ENCODE measurements at places on chromosomes 6 and 20.

- DNase-seq: no peak
These were observed 202.5 kb upstream of the MAN1A1 start for GRCh38 chr6:119552021-119552420.

DNA sequence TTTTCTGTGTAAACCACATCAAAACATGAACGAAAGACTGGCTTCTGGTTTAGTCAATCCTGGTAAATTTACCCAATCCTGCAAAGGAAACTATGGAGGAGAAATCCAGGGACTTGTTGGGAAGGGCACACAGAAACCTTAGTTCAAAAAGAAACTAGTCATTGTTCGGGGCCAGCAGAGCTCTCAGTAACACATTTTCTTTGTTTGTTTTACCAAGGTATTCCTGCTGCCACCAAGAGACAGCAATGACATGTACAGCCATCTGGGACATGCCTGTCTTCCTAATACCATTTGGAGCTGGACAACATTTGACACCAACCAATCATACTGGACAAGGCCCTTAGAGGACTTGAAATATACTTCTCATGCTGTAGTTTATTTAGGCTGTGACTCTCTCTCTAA lies 8.3 kb downstream of the OARD1 start:
- DNase-seq: no peak

DNA sequence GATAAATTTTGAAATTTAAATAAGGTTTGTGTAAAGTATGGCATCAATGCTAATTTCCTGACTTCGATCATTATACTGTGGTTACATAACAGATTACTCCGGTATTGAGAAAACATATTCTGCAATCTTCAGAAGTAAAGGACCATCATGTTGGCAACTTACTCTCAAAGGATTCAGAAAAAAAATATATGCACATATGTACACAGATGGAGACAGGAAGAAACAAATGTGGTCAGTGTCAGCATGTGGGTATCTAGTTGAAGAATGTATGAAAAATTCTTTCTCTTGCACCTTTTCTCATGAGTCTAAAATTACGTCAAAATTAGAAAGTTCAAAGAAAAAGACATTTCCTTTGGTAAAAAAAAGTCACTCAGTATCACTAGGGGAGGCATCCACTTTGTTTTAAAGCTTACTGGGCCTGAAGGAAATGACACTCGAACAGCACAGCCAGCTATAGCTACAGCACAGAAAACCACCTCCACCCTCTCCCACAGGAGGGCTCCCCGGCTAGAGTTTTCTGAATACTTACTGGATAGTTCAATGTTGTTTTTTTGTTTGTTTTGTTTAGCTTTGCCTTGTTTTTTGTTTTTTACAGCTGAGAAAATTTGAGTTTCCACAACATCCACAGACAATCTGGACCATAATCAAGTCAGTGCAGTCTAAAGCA lies 317.2 kb upstream of the AGPAT4 start:
- DNase-seq: no peak

- DNase-seq: no peak
These were observed 24.2 kb downstream of the ASXL1 start for GRCh38 chr20:32382102-32382950.

- DNase-seq: no peak
These were observed 7.8 kb downstream of the LOC128125822 start for GRCh38 chr6:63579937-63580703.

DNA sequence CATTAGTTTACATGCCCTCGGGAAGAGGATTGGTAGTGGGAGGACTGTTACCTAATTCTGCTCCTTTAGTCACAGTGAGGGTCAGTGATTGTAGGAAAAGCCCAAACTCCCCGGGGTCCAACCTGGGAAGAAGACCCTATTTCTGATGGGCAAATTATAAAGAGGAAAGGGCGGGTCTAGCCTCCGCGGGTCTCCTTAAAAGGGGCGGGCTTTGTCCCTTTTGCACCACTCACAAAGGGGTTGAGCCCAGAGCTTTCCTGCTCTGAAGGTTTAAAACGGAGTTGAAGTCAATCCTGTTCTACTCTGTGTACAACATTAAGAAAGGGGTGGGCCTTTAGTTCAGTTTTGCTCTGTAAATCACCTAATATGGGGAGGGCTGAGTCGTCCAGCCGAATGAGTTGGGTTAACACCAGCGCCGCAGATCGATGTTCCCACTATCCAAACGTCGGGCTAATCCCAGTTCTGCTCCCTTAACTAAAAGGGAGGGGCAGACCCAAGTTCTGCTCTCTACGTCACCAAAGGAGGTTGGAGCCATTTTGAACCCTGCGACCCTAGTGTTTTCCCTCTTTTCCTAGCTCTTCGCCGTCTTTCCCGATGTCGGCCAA lies 920 bp upstream of the RNF5 start:
- peak; percentile 82 for DNase-seq

GRCh38 chr20:3990716-3991115 lies 24.6 kb downstream of the RNF24 start:
- no peak for DNase-seq

GRCh38 chr6:18457065-18457737 lies 70.1 kb downstream of the RNF144B start:
- no peak for DNase-seq

DNA sequence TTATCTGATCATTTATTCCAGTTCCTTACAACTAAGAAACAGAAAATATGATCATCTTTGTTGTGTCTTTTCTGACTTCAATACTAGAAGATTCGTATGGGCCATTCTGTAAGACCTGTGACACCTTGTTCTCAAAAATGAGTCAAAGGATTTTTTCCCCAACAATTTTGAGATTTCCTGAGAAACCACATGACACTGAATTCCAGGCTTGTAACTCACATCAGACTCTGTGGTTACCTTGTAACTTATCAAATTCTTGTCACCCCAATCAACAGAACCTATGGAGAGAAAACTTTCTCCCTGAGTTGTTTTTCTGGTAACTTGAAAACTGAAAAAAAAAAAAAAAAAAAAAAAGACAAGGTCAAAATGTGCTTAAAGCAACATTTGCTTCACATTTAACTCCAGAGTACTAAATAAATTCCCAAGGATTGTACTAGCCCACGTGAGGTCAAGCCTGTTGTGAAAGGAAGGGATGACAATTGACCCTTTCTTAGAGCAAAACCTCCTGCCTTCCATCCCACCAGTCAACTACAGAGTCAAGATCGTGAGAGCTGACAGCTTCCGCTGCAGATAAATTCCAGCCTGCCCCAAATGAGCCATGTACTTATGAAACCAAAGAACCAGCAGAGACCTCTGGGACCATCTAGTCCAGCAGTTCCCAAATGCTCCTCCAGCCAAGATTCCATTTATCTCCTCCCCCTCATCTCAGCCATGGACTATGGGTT lies 140.3 kb downstream of the TBX18 start:
- DNase-seq: no peak

DNA sequence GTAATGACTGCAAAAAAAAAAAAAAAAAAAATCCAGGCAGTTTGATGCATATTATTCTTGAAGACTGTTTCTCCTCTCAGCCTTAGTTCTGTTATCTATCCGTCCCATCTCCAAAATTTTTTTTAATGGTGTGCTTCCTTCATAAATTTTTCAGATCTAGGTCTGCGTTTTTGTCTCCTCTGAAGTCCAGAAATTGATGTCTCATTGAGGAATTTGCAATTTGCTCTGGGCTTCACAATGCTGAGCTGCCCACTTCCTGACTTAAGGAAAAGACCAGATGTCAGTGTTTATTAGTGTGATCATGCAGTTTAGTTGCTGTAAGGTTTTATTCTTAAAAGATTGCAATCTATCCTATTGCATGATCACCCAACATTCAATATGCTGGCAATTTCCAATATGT lies 297.6 kb downstream of the ZNF217 start:
- DNase-seq: no peak

- no peak for DNase-seq
These were observed 3.3 kb upstream of the ASXL1 start for GRCh38 chr20:32354592-32355416.

- no peak for DNase-seq
These were observed 4.8 kb upstream of the RBPJL start for GRCh38 chr20:45301824-45302271.

DNA sequence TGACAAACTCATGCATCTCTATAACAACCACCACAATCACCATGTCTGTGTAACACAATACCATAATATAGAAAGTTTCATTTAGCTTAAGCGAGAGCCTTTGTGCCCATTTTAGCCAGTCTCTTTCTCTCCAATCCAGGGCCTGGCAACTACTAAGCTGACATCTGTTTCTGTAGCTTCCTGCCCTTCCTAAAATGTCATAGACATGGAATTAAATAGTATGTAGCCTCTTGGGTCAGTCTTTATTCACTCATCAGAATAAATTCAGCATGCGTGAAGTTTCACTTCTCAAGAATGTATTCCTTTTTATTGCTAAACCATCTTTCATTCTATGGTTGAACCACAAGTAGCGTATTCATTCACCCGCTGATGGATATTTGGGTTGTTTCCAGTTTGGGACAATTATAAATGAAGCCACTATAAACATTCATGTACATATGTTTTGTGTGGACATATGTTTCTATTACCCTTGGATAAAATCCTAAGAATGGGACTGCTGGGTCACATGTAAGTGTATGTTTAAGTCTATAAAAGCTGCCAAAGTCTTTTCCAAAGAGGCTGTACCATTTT lies 1.7 kb upstream of the TREM2 start:
- no peak for DNase-seq

- DNase-seq: no peak
These were observed 90.9 kb upstream of the INSM1 start for GRCh38 chr20:20276811-20277530.

DNA sequence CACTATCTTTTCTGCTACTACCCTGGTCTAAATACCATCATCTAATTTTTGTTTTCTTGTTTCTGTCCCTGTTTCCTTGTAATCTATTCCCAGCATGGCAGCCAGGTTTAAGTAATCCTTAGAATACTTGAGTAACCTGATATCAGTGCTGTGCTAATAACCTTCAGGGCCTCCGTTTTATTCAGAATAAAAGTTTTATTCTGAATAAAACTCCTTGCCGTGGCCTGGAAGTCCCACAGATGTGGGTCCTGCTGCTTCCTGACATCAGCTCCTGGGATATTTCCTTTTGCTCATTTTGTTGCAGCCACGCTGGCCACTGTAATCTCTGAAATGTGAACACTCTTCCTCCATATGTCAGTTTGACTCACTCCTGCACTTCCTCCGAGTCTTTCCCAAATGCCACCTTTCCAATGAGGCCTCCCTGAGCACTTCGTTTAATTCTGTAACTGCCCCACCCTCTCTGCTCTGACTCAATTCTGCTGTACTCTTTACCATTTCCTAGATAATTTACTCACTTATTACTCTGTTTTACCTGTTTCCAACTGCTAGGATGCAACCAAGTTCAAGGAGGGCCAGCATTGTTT lies 114.0 kb upstream of the FOXA2 start:
- DNase-seq: no peak

DNA sequence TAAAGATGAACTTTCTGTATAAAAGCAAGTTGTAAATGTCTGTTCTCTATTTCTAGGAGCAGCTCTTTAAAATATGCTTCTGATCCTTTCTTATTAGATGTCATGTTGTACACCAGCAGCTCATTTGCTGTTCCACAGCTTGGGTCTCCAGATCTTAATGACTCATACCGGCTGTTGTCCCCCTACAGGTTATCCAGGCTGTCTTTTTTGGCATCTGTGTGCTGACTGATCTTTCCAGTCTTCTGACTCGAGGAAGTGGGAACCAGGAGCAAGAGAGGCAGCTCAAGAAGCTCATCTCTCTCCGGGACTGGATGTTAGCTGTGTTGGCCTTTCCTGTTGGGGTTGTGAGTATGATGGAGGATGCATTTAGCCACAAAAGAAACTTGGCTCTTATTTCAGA lies 76.0 kb downstream of the AIG1 start:
- DNase-seq: peak; percentile 53

GRCh38 chr6:94636780-94637385 lies 940.5 kb upstream of the MANEA start:
- DNase-seq: peak; percentile 68

DNA sequence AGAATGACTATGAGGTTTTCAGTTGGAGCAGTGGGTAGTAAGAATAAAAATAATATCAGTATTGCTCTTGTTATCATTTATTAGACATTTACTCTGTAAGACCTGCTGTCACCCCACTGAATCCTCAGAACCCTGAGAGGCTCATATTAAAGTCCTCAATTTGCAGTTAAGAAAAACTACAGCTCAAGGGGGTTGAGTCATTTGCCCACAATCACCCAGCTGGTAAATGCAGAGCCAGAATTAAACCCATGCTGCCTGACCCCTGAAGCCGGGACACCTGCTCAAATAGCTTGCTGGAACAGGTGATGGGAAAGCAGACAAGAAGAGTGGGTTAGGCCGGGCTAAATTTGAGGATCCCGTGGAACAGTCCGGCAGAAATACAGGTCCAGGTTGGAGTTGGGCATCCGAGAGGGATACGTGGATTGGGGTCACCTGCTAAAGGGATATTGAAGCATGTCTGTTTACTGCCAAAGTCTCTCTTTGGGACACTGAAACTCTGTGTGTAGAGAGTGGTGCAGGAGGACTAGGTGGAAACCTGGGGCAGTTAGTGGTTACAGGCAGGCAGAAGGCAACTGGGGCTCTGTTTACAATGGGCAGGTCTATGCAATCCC lies 344.1 kb downstream of the CDC5L start:
- no peak for DNase-seq

- DNase-seq: no peak
These were observed 32.1 kb upstream of the PPP1R3G start for GRCh38 chr6:5053038-5053437.

- DNase-seq: no peak
These were observed 98.7 kb upstream of the SGK1 start for GRCh38 chr6:134416418-134417154.

GRCh38 chr6:163876391-163876790 lies 461.9 kb downstream of the QKI start:
- no peak for DNase-seq

- no peak for DNase-seq
These were observed 233.9 kb downstream of the SAMD5 start for GRCh38 chr6:147742440-147742839.

- DNase-seq: peak; percentile 44
These were observed 14.6 kb downstream of the DEF6 start for GRCh38 chr6:35312076-35312800.
